ENCODE measurements at places on chromosomes 3 and 15. TPM values are rescaled to one million over a fixed set of nuclear protein-coding genes. Genes with fewer than 3 reads are reported as not detected.

Gene KPNA4
- 25.2 TPM for total RNA-seq

Gene KBTBD13
- total RNA-seq: not detected

Gene MB21D2
- total RNA-seq: 6.2 TPM

- DNase-seq: peak; percentile 93
- H3K27ac ChIP-seq: peak overlapping the region; percentile 94
- peak overlapping the region; percentile 78 for H3K4me3 ChIP-seq
- no peaks in the 10 kb centered on the region for H3K4me1 ChIP-seq
Measured at GRCh38 chr3:159765030-159765859, 223.4 kb upstream of the IL12A start.

DNA sequence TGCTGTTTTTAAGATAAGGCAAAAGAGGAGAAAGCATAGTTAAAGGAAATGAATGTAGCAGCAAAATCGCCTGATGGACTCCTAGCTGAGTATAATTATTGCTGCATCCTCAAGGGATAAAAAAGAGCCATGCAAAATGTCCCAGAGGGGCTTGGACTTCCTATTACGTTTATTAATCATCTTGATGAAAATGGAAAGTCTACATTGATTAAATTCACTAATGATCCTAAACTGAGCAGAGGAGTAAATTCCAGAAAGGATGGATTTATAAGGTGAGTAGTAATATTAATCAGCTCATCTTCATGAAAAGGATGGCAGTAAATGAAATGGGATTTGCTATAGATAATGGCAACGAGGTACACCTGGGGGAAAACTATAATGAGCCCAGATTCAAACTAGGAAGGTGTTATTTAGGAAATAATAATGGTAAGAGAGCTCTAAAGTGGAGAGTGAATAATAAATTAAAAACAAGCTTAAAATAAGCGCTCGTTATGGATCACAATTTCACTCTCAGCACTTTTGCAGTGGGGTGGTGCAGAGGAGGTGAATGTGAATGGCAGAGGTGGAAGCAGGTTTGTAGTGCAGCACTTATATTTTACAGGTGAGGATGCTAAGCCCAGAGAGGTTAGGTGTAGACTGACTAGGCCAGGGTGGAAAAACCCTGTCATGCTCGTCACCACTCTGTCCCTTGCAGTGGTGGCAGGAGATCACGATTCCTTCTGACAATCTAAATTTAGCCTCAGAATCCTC, 22.3 kb downstream of the IL5RA start:
- H3K27ac ChIP-seq: no peak overlapping the region
- H3K27me3 ChIP-seq: no peaks in the 10 kb centered on the region

DNA sequence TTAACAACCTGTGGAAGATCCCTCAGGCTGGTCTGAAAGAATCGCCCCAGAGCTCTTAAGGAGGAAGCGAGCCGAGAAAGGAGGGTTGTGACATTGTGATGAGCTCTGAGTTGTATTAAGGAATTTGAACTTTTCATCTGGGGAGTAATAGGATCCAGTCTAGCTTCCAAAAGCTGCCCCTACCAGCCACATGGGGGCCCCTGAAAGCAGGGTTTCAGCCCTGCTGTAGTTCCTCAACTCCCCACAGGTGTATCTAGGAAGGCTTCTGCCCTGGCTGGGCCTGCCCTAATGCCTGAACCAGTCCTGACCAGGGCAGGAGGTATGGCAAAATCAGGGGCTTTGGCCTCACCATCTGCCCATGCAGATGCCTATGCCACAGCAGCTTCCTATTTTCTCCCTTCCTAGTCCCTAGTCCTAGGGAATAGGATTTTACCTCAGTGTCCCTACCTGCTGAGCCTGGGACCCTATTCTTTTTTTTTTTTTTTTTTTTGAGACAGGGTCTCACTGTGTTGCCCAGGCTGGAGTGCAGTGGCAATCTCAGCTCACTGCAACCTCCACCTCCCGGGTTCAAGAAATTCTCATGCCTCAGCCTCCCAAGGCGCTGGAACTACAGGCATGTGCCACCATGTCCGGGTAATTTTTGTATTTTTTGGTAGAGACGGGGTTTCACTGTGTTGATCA, 5.0 kb upstream of the AP3S2 start:
- no peak overlapping the region for H3K27ac ChIP-seq
- no peak overlapping the region for H3K4me3 ChIP-seq
- H3K27me3 ChIP-seq: no peaks in the 10 kb centered on the region

GRCh38 chr3:112074006-112074405, 12.2 kb upstream of the C3orf52 start:
- no peaks in the 10 kb centered on the region for H3K27me3 ChIP-seq
- no peaks in the 10 kb centered on the region for H3K4me1 ChIP-seq
